ENCODE measurements at places on chromosomes 7 and 10.

GRCh38 chr10:31698181-31698830, 230.3 kb downstream of the ARHGAP12 start:
- no peak for DNase-seq

GRCh38 chr10:118501637-118502440, 93.6 kb downstream of the PRLHR start:
- DNase-seq = no peak

DNA sequence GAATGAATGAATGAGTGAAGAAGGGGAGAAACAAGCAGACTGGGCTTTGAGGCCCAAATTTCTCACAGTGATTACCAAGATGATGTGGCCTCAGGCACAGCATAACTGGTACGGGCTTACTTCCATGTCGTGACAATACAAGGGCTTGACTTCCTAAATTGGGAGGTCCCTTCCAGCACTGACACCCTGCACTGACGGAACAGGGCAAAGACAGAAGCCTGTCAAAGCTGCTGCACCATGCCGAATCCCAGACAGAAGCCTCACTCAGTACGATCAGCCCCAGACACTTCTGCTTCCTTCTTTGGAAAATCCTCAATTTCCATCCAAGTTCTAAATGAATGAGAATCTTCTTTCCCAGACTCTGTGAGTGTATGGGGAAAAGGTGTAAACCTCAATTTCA, 51.9 kb downstream of the GNA12 start:
- no peak for DNase-seq

GRCh38 chr7:149353739-149354504, 91.9 kb downstream of the ZNF783 start:
- DNase-seq = no peak

GRCh38 chr10:14692344-14693076, 82.2 kb downstream of the FAM107B start:
- peak; percentile 15 for DNase-seq

DNA sequence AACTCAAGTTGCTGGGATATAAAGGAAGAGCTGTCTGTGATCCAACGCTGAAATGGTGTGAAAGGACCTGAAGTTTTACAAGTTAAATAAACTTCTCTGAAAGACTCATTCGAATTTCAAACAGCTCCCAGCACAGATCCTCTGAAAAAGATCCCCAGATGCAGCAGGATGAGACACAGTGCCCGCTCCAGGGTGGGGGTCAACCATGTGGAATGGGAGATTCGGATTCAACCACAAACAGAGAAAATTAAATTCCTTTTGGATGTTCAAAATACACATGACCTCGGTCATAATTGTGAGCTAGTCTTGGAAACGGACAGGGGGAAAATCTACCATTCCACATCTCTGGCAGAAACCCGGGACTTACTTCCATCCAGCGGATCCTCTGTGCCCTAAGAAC, 119.6 kb downstream of the PRKAG2 start:
- DNase-seq = no peak

DNA sequence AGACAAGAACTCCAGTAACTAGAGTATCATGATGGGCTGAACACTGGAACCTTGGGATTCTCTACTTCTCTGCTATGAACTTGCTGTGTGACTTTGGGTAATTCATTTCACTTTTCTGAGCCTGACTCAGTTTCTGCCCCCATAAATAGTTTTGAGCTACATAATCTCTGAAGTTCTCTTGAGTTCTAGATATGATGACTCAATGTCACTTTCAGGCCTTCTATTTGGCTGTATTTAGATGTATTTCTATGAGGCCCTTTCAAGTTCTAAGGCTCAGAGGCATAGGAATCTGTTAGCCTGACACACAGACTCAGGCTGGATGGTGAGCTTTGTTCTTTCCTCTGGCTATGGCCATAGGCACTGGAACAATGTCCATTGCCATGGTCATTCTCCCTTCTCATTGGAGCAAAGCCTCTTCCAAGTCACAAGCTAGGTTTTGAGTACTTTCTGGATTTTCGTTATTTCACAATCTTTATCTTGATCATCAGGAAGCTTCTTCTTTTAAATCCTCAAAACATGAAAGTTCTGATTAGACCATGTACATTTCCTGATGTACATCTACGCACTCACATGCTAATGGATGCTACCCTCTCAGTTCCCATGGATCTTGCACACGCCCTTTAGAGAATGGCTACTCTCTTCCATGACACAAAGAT, 101.6 kb downstream of the TES start:
- DNase-seq = no peak

- no peak for DNase-seq
Measured at GRCh38 chr7:112488264-112488552, 7.4 kb downstream of the LSMEM1 start.

GRCh38 chr7:129790136-129790535, 162.6 kb downstream of the UBE2H start:
- no peak for DNase-seq

DNA sequence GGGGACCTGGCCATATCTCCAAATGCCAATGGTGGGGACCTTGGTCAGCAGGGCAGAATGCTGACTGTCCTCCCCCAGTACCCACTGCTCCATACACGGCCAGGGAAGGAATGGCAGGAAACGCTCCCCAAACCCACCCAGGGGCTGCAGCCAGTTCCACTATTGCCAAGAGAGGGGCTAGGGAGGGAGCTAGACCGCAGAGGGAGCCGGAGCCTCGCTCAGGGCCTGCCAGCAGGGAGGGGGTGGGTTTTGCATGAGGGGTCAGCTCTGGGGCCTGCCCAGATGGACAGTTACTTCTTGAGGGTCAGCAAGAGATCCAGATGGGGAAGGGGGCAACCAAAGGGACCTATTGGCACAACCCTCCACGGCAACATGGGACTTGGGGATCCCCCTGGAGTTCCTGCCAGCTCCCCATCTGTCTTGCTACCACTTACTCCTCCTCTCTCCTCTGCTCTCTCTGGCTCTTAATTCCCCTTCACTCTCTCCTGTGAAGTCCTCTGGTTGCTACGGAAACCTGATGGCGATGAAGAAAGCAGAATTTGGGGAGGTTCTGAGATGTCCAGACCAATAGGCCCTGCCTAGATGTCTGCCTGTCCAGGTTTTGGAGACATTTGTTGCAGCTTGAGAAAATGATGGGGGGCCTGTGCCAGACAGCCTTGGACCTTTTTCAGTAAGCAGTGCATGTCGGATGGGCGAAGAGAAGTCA, 12.6 kb downstream of the FGF8 start:
- DNase-seq = no peak

DNA sequence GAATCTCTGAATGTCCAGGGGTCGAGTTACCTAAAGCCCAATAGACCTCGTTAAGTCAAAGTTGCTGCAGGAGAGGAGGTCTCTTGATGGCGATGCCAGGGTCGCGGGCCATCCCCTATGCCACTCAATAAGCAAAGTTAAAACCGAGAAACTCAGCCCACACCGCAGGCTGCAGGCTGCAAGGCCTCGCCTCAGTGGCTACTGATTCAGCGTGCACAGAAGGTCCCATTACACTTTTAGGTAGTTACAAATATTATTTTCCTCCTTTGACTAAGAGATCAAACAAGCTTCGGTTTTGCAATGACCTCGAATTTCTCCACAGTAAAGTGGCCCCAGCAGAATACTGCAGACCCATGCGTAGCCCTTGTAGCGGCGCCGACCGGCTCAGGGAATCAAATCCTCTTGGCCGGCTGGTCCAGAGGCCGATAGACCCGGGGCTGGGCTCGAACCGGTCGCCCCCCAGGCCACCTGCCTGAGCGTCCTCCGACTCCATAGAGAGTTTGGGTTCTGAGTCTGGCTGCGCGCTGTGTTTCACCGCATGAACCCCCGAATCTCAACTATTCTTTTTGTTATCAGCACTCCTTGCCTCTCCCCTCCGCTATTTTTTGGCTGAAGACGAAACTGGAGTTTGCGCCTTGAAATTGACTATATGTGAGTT, 2.3 kb downstream of the C1QL3 start:
- no peak for DNase-seq

DNA sequence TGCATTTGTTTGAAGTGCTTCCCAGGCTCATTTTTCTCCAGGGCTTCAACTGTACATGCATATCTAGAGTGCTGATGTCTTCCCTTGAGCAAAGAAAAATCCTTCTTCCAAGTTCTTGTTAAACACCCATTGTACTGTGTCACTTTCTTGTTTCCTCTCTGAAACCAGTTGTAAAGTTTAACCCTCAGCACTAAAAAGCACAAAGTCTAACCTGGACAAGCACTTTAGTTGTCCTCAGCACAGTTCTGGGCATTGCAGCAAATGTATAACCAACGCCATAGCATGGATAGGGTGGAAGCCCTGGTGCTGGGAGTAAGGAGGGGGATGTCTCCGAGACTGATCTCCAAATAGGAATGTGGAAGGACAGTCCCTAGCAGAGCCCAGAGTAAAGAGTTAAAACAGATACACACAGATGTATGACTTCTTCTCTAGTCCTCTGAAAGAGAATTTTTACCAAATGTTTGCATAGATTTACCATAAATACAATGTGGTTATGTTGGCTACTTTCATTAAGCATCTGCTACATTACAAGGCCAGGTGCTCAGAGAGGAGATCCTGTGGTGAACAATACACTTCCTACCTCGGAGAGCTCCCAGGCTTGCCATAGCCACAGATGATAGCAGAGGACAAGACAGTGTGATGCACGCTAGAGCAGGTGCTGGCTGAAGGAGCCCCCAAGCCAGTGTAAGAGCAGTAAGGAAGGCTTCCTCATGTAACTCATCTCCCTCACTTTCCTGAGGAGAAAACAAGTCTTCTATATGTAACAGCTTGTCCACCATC, 57.0 kb downstream of the DNAJC12 start:
- no peak for DNase-seq

- no peak for DNase-seq
Measured at GRCh38 chr7:159218607-159219006, 73.9 kb upstream of the VIPR2 start.

GRCh38 chr10:97047788-97048187, 138.0 kb downstream of the SLIT1 start:
- DNase-seq = no peak

DNA sequence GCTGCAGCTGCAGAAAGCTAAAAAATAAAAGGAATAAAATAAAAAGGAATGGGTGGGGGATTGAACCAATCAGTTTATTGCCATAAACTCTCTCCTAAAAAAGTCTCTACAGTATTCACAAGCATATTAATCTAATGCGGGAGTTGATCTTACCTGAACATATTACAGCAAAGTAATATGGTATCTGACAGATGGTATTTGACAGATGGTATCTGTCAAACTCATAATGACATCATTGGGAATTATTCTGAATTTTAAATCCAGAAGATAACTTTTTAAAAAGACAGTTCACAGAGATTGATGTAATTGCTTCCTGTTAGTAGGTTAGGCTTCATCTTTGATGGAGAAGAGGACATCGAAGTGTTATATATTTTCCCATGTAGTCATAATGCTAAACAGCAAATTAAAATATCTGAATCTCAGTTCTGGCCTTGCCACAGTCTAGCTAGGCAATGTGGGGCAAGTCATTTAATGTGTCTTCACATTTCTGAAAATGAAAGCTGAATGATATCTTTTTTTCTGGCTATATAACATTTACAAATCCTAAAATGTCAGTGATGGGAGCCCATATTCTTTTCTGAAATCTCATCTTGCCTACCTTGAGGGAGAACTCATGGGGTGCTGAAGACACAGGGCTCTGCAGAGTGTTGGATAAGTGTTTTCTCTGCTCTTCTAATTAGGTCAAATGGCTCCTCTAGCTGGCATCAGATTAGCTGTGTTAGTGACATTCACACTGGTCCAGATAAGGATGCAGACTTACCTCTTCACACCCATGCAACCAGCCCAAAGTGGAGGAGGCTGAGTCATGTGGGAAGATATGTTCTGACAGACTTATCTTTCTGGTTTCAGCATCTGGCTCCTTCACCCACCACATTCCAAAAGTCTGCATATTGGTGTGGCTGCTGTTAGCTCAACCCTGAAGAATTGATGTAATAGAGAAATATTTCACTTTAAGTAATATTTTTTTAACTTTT, 2.1 kb upstream of the LIPM start:
- DNase-seq = no peak

DNA sequence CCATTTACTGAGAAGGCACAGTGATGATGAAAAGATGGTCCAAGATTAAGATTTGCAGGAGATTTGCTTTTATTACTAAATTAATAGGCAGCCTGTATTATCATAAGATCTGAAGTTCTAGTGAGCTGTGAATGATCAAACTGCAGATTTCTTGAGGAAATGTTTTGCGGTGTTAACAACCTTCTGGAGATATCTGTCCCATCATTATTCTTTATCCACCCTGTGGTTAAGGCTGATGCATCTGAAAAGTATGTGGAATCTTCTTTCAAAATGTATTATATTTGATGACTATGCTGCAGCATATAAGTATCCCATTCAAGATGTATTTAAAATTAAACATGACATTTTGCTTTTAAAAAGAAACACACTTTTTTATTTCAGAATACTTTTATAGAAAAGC, 150.3 kb downstream of the POLR1F start:
- DNase-seq = no peak

GRCh38 chr10:71627956-71628355, 91.6 kb downstream of the C10orf105 start:
- DNase-seq = no peak

- no peak for DNase-seq
Measured at GRCh38 chr10:96904648-96905047, 72.5 kb downstream of the LCOR start.

GRCh38 chr7:133517766-133518165, 264.9 kb downstream of the EXOC4 start:
- no peak for DNase-seq

GRCh38 chr10:102235598-102235920, 5.8 kb downstream of the PITX3 start:
- no peak for DNase-seq

DNA sequence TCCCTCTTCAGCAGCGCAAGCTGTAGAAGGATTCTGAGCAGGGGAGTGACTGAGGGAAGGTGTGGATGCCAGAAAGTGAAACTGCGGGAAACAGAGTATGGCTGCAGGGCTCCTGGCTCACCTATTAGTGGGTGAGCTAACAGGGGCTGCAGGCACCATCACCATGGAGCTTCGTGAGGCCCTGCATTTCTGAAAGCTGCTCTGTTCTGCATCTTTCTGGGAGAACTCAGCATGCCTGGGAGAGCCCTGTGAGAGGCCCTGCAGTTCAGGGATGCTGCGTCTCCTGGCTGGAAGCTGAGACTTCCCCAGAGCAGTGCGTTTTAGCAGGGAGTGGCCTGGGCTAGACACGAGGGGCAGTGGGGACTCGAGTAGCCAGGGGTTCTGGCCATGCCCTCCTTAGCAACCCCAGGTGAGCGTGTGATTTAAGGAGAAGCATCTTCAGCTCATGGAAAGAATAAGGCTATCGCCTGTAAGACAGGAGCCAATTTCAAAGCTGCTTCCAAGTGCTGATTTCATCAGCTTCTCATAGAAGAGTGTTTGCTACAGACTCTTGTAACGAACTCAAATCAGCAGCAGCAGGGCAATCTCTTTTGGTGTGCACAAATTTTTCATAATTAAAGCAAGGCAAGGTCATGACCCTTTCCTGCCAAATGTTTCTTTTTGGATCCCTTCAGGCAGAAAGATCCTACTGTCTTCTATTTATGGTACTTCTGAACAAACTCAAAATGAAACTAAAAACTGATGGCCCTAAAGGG, 293.6 kb upstream of the ZNF32 start:
- DNase-seq = no peak

GRCh38 chr7:3117081-3117480, 73.4 kb upstream of the CARD11 start:
- no peak for DNase-seq

- no peak for DNase-seq
Measured at GRCh38 chr10:53638006-53638405, 865.4 kb upstream of the MBL2 start.
